MM.1S (cell line): ENCODE measurements at places on chromosomes 6 and 20.

DNA sequence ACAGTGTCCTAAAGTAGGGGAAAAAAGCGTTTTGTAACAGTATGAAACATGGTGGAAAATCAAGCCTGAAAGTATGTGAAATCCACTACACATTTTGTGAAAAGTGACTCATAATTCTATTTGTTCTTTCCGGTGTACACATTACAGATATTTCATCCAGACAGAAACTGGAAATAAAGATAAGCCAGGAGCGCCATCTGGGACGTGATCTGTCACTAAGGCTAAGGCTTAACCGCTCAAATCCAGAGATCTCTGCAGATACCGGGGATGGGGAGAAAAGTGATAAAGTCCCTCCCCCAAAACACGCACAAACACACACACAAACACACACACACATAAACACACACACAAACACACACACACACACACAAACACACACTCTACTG, 26.6 kb upstream of the SRSF6 start:
- no peak overlapping the region for H3K4me3 ChIP-seq
- H3K27me3 ChIP-seq: no peaks in the 10 kb centered on the region
- H3K36me3 ChIP-seq: no peaks in the 10 kb centered on the region
- no peak overlapping the region for H3K27ac ChIP-seq
- no peak for DNase-seq

DNA sequence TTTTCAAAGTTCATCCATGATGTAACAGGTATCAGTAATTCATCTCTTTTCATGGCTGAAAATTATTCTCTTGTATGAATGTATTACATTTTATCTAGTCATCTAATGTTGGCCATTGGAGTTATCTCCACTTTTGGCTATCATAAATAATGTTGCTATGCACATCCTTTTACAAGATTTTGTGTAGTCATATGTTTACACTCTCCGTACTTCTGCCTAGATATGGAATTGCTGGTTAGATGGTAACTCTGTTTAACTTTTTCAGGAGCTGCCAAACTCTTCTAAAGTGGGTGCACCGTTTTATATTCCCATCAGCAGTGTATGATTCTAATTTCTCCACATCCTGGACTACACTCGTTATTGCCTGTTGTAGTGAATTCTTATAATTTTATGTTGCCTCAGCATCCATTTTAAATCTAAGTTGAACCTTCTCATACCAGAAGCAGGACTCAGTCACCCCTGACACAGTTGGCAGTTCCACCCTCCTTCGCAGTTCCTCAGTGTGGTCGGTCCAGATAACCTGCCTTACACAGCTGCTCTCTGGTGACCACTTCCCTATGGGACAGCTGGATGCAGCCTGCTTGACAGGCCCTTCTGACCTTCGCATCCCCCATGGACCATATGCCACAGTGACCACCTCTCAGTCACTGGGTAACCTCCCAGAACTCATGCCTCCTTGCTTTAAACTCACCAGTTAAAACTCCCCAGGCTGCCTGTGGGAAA, 33.9 kb downstream of the KIZ start:
- no peaks in the 10 kb centered on the region for H3K36me3 ChIP-seq
- H3K27me3 ChIP-seq: no peaks in the 10 kb centered on the region
- H3K4me3 ChIP-seq: no peak overlapping the region
- H3K4me1 ChIP-seq: no peaks in the 10 kb centered on the region

DNA sequence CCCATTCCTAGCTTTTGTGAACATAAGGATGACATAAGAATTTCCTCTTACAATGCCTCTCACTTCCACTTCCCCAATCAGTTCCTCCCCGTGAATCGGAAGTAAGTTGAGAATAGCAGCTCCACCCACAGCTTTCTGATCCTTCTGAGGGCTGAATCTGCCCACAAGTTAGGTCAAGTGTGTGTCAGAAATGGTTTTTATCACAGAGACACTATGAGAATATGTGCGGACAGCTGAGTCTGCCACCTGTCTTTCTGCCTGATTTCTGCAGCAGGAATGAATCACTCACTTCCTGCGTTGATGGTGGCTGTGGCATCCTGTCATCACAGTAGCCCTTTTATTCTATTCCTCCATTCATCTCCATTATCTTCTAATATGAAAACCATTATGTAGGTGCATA, 70.2 kb downstream of the RIN2 start:
- 0 out of 2 replicates have a peak overlapping the region, but pooled peaks have one; percentile 9 for H3K4me3 ChIP-seq
- DNase-seq: peak; percentile 89
- peak overlapping the region; percentile 44; the same call in 1 of the 2 replicates for H3K27ac ChIP-seq
- H3K27me3 ChIP-seq: no peaks in the 10 kb centered on the region
- peaks cover 18% of the 10 kb centered on the region for H3K4me1 ChIP-seq
- H3K36me3 ChIP-seq: no peaks in the 10 kb centered on the region

- H3K27me3 ChIP-seq: no peaks in the 10 kb centered on the region
- no peak overlapping the region for H3K4me3 ChIP-seq
- H3K27ac ChIP-seq: no peak overlapping the region
- no peaks in the 10 kb centered on the region for H3K4me1 ChIP-seq
Measured at GRCh38 chr6:25196464-25196863, 82.7 kb upstream of the CARMIL1 start.

DNA sequence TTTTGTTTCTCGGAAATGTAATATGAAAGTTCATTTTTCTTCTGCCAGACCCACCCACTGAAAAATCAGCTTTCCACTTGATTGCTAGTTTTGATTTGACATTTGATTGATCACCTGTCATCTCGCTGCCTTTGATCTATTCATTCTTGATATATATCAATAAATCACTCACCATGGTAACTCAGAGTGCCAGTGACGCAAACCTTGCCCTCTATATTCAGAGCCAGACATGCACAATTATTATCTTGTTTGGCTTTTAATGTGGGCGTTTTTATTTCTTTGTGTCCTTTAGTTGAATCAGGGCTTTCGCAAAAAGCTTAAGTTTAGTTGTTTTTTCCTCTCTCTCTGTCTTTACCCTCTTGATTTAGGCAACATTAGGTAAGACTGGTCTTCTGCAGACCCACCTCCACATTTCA, 2.0 kb downstream of the TSHZ2 start:
- no peak overlapping the region for H3K4me3 ChIP-seq
- no peaks in the 10 kb centered on the region for H3K36me3 ChIP-seq
- no peaks in the 10 kb centered on the region for H3K27me3 ChIP-seq
- no peak overlapping the region for H3K27ac ChIP-seq
- H3K4me1 ChIP-seq: no peaks in the 10 kb centered on the region
- DNase-seq: no peak

GRCh38 chr6:2196079-2196679, 49.2 kb downstream of the GMDS start:
- no peak overlapping the region for H3K27ac ChIP-seq
- H3K4me3 ChIP-seq: no peak overlapping the region
- H3K4me1 ChIP-seq: no peaks in the 10 kb centered on the region
- peak; percentile 57 for DNase-seq
- H3K27me3 ChIP-seq: no peaks in the 10 kb centered on the region

- no peaks in the 10 kb centered on the region for H3K36me3 ChIP-seq
- H3K4me1 ChIP-seq: peaks cover 11% of the 10 kb centered on the region
- H3K27ac ChIP-seq: no peak overlapping the region
- no peaks in the 10 kb centered on the region for H3K27me3 ChIP-seq
- no peak for DNase-seq
Measured at GRCh38 chr6:37940074-37940847, 120.7 kb downstream of the ZFAND3 start.

GRCh38 chr20:4488407-4489339, 233.0 kb upstream of the PRND start:
- no peak overlapping the region for H3K27ac ChIP-seq
- H3K36me3 ChIP-seq: no peaks in the 10 kb centered on the region
- no peaks in the 10 kb centered on the region for H3K27me3 ChIP-seq
- H3K4me1 ChIP-seq: no peaks in the 10 kb centered on the region
- DNase-seq: no peak

DNA sequence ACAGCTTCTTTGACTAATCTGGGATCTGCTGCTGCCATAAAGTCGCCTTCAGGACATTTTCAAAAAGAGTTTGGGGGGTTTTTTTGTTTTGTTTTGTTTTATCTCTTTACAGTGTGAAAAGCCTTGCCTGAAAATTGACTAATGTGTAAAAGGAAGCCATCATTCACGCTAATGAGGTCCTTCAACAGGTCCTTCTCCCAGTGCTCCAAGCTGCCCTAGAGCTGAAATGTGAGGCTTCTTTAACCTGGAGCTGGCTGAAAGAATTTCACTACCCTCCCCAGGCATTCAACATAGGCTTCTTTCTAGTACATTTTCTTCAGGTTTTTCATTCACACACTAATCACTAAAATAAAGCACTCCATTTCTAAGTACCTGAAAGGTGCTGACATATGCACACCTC, 145.1 kb upstream of the PRDM1 start:
- H3K36me3 ChIP-seq: no peaks in the 10 kb centered on the region
- H3K27ac ChIP-seq: no peak overlapping the region
- H3K4me3 ChIP-seq: no peak overlapping the region
- no peak for DNase-seq
- no peaks in the 10 kb centered on the region for H3K27me3 ChIP-seq

DNA sequence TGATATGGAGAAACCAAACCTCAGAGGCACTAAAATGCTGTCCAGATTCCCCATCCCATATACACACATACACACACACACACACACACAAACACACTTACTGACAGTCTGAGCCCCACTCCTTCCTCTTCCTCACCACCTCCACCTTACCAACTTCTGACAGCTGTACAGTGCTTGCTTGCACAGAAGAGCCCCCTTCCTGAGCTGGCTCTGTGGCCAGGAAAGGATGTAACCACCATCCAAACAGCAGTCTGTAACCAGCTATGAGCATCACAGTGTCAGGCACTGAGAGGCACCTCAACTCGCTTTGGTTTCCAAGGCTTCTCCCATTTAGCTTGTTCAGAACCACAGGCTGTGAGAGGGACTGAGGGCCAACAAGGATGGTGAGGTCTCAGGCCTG, 5.9 kb upstream of the C6orf136 start:
- no peak for DNase-seq
- no peak overlapping the region for H3K27ac ChIP-seq
- H3K4me3 ChIP-seq: no peak overlapping the region
- no peaks in the 10 kb centered on the region for H3K36me3 ChIP-seq
- no peaks in the 10 kb centered on the region for H3K27me3 ChIP-seq

- no peaks in the 10 kb centered on the region for H3K36me3 ChIP-seq
- no peak overlapping the region for H3K27ac ChIP-seq
- H3K4me3 ChIP-seq: no peak overlapping the region
Measured at GRCh38 chr6:90859612-90860011, 272.7 kb upstream of the MAP3K7 start.

GRCh38 chr20:48603819-48604405, 223.9 kb downstream of the PREX1 start:
- H3K4me3 ChIP-seq: no peak overlapping the region
- no peaks in the 10 kb centered on the region for H3K36me3 ChIP-seq

GRCh38 chr6:165647041-165647440, 16.0 kb downstream of the PDE10A start:
- DNase-seq: no peak
- no peak overlapping the region for H3K27ac ChIP-seq
- no peak overlapping the region for H3K4me3 ChIP-seq
- H3K36me3 ChIP-seq: no peaks in the 10 kb centered on the region
- no peaks in the 10 kb centered on the region for H3K4me1 ChIP-seq
- no peaks in the 10 kb centered on the region for H3K27me3 ChIP-seq

- H3K36me3 ChIP-seq: no peaks in the 10 kb centered on the region
- H3K27ac ChIP-seq: no peak overlapping the region
- H3K4me3 ChIP-seq: no peak overlapping the region
- H3K27me3 ChIP-seq: no peaks in the 10 kb centered on the region
Measured at GRCh38 chr6:75213112-75213511, 7.3 kb upstream of the COL12A1 start.

DNA sequence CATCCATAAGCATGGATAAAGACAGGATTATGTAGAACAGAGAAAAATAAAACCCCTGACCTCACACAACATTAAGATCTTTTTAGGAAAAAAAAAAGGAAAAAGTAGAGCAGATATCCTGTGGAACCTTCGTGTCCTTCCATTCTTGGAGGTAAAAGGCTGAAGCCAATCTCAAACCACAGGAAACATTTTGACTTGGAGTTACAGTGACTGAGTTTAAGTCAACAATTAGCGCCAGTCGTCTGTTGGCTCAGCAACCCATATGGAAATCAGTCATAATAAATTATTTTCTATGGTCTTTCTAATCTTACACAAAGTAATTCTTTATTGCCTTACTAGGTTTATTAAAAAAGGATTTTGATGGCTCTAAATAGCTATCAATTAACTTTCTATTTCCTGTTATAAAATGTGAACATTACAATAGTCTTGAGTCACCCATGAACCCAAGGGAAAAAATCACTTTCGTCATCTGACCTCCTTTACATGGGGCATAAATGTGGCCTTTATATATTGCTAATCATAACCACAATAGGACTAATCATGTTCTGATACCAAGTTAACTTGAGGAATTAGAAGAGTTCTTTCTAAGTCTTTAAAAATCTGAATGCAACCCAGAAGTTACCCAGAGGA, 592.9 kb downstream of the TFAP2B start:
- no peaks in the 10 kb centered on the region for H3K27me3 ChIP-seq
- H3K27ac ChIP-seq: no peak overlapping the region
- no peaks in the 10 kb centered on the region for H3K36me3 ChIP-seq
- no peak overlapping the region for H3K4me3 ChIP-seq
- DNase-seq: no peak
- no peaks in the 10 kb centered on the region for H3K4me1 ChIP-seq

- peaks cover 3% of the 10 kb centered on the region; the same call in 1 of the 2 replicates for H3K36me3 ChIP-seq
- DNase-seq: no peak
- no peak overlapping the region for H3K4me3 ChIP-seq
- no peaks in the 10 kb centered on the region for H3K27me3 ChIP-seq
- H3K4me1 ChIP-seq: no peaks in the 10 kb centered on the region
Measured at GRCh38 chr6:36217946-36218345, 21.4 kb downstream of the BRPF3 start.

GRCh38 chr6:100426241-100426640, 38.5 kb downstream of the SIM1 start:
- no peaks in the 10 kb centered on the region for H3K4me1 ChIP-seq
- no peak overlapping the region for H3K27ac ChIP-seq
- H3K4me3 ChIP-seq: no peak overlapping the region
- H3K36me3 ChIP-seq: no peaks in the 10 kb centered on the region
- H3K27me3 ChIP-seq: no peaks in the 10 kb centered on the region

- H3K36me3 ChIP-seq: no peaks in the 10 kb centered on the region
- no peak overlapping the region for H3K27ac ChIP-seq
- H3K4me1 ChIP-seq: no peaks in the 10 kb centered on the region
Measured at GRCh38 chr20:5511930-5512329, 195.2 kb upstream of the PROKR2 start.

- H3K4me3 ChIP-seq: no peak overlapping the region
- H3K27me3 ChIP-seq: no peaks in the 10 kb centered on the region
- no peak for DNase-seq
- peaks cover 8% of the 10 kb centered on the region for H3K36me3 ChIP-seq
- no peaks in the 10 kb centered on the region for H3K4me1 ChIP-seq
Measured at GRCh38 chr20:37238935-37239451, 22.6 kb downstream of the GHRH start.

DNA sequence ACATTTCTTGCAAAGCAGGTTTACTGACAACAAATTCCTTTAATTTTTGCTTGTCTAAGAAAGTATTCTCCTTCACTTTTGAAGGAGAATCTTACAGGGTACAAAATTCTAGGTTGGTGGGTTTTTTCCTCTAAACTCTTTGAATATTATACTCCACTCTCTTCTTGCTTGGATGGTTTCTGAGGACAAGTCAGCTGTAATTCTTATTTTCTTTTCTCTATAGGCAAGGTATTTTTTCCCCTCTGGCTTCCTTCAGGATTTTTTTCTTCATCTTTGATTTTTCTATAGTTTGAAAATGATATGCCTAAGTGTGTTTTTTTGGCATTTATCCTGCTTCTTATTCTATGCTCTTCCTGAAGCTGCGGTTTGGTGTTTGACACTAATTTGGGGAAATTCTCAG, 112.5 kb upstream of the HIVEP1 start:
- H3K27me3 ChIP-seq: no peaks in the 10 kb centered on the region
- H3K4me1 ChIP-seq: peaks cover 11% of the 10 kb centered on the region
- DNase-seq: no peak
- no peak overlapping the region for H3K4me3 ChIP-seq
- H3K27ac ChIP-seq: no peak overlapping the region
